ENCODE measurements at places on chromosomes 5 and 9.

DNA sequence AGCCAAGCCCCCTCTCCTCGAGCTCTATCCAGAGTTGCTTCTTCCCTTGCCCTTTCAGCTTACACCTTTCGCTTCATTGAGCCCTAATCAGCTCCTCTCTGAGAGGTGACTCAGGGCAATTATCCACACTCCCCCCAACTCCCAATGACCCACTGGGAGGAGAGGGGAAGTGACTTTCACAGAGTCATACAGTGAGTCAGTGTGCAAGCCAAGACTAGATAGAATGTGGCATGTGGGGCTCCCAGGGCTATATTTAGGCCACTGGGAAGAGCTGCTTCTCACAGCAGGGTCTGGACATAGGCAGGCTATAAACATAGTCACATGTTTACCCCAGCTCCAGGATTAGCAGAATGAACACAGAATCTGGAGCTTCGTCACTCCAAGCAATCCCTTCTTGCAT lies 57.4 kb downstream of the NRG2 start:
- no peak for DNase-seq

- DNase-seq: no peak
Observed at GRCh38 chr5:142320430-142320738, 4.4 kb downstream of the SPRY4 start.

- DNase-seq: no peak
Observed at GRCh38 chr5:124317451-124317850, 429.0 kb downstream of the ZNF608 start.

- DNase-seq: no peak
Observed at GRCh38 chr9:136596630-136597031, 50.8 kb upstream of the NOTCH1 start.

DNA sequence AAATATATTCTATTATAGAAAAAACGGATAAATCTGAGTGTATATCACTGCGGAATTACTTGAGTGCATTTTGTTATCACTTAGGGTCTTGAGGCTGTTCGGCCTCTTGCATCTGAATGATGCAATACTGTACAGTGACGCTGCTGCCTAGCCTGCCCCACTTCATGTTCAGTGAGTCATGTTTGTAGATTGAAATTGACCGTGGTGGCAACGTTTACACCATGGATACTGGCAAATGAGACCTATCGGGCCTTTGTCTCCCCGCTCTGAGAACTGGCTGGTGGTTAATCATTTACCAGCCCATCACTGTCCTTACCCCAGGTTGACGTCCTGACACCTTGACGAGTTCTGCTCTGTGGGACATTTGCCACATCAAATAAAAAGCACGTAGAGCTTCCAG lies 510.1 kb upstream of the ADAMTS16 start:
- no peak for DNase-seq

DNA sequence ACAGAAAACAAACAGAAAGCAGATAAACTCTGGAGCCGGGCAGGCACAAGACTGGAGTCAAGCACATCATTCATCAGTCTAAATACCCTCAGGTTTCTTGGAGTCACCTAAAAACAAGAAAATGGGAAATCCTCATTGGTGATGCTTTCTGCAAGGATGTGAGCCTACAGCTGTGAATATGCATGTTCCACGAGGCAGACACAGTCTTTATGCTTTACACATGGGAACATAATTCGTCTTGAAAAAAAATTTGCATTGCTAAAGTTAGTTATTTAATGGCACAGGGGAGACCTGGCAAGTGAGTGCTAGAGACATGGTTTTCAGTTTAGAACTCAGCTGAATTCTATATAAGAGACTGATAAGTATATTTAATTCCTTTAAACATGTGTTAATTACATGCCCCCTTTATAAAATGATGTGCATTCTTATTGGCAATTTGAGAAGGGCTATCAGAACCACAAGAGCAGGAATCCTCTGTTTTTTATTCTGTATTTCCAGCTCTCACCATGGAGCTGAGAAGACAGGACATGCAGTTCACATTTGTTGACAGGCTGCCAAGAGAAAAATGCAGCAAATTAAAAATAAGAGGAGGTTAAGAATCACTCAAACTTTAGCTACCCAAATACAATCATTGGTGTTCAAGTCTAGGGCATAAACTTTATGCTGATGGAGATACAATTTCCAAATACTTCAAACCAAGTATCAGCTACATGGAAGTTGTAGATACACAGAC lies 438.0 kb upstream of the MPDZ start:
- no peak for DNase-seq

All from stimulated activated CD8-positive, alpha-beta memory T cell treated with anti-CD3 and anti-CD28 coated beads, Interleukin-4, amount 100 ng/mL, for 4 hours (primary cell).